Fibroblast of skin of right quadriceps (primary cell): ENCODE measurements at places on chromosomes 16 and 17.

DNA sequence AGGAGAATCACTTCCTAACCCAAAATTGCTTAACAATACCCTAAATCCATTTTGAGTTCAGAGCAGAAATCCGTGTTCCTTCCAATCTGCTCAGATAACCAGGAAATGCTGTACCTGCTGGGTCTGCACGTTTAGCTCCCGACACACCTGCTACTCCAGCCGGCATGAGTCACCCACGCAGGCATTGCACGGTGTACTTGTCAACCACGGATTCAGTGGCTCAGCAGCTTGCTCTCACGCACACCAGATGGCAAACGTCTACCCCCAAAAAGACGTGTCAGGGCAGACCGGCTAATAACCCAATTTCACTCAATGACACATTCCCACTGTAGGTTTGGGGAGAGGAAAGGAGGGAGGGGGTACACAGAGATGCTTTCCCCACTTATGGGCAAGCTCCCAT is 468.1 kb downstream of the SOX9 start:
- peak; percentile 23 for DNase-seq

DNA sequence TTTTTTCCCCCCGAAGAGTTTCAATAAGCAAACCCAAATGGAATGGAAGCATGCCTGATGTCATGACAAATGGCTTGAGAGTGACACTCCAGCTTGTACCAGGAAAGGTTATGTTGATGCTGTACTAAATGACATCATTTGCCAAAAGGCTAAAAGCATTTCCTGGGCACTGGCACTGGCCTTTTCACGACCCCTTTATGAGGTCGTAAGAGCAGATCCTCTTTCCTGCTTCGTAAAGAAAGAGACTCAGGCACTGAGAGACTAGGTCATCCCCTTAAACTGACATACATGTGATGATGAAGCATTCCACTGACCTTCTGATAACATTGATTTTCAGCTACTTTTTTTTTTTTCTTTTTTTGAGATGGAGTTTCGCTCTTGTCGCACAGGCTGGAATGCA is 30.5 kb downstream of the CEP295NL start:
- no peak for DNase-seq

DNA sequence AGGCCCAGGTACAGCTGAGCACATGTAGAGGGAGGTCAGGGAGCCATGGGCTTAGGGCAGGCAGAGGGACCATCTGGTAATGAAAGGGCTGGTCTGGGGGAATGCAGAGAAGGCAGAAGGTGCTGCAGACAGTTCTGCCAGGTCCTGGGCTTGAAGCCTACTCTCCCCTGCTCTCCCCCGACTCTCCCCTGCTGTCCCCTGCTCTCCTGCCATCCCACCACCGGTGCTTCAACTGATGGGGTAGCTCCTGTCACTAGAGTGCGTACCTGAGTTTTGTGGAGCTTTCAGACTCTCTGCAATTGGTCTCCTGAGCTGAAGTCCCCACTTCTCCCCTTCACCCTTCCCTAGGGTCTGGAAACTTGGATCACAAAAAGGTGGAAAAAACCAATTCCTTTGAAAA is 37.3 kb upstream of the PHOSPHO1 start:
- no peak for DNase-seq

DNA sequence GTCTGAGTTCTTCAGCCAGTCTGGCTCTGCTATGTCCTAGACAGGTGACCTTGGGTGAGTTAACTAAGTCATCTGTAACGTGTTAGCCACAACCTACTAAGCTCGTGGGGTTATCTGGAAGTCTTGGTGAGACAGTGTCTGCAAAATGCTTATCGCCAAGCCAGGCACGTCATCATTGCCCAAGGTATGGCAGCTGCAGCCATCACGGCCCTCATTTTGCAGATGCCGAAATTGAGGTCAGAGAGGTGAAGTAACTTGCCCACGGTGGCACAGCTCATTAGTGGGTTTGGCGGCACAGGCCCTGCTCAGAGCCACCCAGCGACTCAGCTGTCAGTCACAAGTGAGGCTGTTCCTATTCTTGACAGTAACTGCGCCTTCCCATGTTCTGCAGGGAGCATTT is 79.8 kb downstream of the CMIP start:
- no peak for DNase-seq

- DNase-seq, result no peak
Measured at GRCh38 chr16:86571530-86571915, 4.9 kb downstream of the FOXC2 start.

DNA sequence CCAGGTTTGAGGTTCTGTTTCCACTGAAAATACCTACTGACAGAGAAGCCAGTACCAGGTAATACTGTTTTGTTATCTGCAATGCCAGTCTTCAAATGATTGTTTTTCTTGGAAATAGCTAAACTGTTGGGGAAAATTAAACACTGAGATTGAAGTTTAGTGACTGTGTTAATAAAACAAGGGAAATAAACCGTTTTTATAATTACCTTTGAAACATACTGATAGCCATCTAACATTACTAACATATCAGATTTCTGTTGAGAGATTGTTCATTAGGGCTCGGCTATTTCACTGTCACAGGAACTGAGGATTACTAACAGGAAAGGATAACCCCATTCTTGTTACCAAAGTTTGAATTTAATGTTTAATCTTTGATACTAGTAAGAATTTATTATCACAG is 42.1 kb downstream of the CYB5B start:
- no peak for DNase-seq

DNA sequence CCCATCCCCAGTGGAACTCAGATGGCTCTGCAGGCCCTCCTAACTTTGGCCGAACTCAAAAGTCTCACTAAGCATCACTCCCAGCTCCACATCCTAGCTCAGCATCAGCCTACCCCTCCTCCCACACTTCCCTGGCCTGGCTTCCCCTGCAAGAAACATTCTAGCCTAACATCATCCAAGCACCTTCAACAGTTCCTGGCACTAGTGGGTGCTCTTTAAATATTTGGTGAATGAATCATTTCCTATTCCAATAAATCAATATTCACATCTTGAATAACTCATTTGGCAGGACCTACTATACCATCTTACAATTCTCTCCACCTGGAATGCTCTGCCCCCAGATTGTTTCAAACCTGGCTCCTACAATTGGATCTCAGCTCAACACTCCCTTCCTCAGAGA is 11.0 kb upstream of the BBS2 start:
- peak; percentile 39 for DNase-seq

- peak; percentile 73 for DNase-seq
Measured at GRCh38 chr17:54891176-54891821, 9.4 kb upstream of the TOM1L1 start.

DNA sequence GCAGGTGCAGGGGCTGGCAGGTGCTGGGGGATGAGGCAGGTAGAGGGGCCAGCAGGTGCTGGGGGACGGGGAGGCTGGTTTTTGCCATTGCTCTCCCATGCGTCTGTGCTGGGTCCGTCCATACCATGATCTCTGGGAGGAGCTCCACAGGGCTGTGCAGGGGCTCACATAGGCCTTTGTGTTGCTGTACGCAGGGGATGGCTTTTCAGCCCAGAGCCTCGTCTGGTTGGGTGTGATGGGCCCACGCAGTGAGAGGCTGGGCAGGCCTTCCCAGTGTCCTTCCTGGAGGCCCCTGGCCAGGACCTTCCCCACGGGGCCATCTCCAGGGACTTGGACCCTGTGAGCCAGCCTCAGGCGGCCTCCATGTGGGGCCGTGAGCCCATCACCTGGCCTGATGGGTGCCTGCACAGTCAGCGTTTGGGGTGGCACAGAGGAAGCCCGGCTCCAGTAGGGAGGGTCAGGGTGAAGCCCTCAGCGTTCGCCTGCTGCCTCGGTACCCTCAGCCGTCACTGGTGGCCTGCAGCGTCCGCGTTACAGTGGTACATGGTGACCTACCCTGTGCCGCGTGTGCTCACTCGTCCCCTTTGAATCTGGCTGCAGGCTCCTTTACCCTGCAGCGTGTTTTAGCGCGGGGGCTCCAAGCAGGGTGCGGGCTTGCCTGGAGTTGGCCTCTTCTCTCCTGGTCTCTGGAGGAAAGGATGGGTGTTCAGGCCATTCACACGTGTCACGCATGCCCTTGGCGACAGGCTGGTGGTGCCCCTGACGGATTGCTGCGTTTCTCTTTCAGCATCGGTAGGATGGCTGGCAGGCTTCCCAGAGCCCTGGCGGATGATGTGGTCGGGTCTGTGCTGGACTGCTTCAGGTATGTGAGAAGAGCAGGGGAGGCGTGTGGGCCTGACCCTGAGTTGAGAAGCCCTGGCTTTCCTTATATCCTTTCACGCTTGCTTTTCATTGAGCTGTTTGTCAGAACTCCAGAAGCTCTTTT is 30.6 kb downstream of the ZNF750 start:
- no peak for DNase-seq

DNA sequence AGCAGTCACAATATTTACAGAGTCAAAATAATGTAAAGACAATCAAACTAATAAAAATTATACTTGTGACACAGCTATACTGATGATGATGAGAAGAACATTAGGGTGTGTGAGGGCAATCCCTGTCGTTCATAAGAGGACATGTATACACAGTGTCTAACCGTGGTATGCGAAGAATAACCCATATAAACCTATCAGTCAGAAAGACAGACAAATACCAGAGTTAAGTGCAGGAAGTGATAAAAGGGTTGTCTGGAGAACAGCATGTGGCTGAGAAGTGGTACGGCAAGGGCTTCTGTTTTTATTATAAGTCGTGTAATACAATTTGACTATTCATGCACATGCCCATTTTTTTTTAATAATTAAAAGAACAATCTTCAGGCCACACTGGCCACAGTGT is 46.7 kb downstream of the LMF1 start:
- no peak for DNase-seq
